K562 (cell line): ENCODE measurements at places on chromosomes 3 and 15.

GRCh38 chr3:127177226-127177625, 15.7 kb upstream of the PRR23E start:
- peak; percentile 3 for DNase-seq

- DNase-seq: no peak
Observed at GRCh38 chr3:114218006-114218405, 19.4 kb downstream of the ZNF80 start.

DNA sequence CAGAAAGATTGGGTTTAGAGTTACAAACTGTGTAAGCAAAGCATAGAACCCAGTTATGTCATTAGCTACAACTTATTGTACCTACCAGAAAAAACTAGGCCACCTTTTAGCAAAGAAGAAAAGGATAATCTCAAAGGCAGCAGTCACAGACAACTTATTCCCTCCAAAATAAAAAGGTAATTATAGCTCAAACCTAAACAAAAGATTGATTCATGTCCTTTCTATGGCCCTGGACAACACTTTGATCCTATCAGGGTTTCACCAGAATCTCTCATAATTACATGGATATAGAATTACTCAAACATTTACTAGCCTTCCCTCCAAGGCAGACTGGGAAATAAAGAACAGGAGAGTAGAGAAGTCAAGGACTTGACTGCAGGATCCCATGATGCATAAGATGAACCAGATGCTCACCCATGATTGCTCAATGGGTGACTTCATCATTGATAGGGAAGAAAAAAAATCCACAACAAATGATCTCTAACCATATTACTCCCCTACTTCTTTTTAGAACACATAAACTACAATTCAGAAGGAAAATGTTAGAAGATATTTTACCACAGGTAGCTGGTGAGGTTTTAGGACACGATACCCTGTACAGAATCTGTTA, 17.4 kb downstream of the DET1 start:
- no peak for DNase-seq

DNA sequence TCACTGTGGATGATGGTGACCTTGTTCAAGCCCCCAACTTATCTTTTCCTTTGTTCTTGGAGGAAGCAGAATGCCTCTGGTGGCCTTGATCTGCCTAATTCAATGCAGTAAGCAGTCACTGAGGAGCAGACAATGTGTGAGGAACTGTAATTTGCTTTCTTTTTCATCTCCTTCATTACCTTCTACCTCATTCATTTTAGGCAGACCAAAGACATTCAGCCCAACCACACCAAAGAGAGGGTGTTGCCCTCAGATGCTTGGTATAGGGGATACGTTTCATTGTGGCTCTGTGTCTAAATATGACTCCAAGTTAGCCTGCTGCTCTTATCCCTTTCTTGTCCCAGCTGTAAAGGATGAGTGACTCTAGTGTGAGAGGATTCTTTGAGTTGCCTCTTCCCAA, 15.3 kb downstream of the EXOSC7 start:
- DNase-seq: no peak

GRCh38 chr15:89358755-89359439, 24.3 kb upstream of the POLG start:
- peak; percentile 90 for DNase-seq

DNA sequence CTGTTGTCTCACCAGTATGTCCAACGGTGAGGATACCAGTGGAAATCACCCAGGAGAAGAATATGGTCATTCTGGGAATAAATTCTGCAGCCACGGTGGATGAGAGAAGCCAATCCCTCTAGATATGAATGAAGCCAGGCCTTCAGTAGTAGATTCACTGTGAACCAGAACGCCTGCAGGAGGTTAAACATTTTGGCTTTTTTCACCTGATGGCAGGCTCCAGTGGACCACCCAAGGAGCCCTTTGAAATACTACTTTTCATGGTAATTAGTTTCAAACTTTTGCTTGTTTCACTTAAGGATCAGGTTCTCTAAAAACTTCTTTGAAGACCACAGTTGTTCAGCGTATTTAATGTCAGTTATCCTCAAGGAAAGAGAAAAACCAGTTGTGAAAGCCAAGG, 353.4 kb downstream of the RORA start:
- no peak for DNase-seq

- no peak for DNase-seq
Observed at GRCh38 chr3:110069761-110070160, 732.4 kb upstream of the DPPA4 start.

- DNase-seq: no peak
Observed at GRCh38 chr3:102400142-102400541, 34.7 kb upstream of the ZPLD1 start.

DNA sequence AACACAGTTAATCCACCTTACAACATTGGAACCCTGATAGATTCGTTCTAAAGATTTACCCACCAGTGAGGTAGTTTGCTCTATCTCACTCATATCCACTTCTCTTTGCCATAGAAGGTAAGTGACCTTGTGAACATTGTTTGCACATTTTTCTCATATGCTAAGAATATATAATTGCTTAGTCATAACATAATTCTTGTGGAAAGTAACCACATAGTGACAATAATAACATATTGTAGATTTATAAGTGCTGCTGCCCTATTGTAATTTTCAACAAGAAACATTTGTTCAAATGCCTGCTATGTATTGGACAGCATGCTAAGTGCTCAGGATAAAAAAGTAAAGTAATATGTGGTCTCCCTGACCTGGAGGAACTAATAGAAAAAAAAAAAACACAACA, 554.2 kb upstream of the KCNMB2 start:
- no peak for DNase-seq

DNA sequence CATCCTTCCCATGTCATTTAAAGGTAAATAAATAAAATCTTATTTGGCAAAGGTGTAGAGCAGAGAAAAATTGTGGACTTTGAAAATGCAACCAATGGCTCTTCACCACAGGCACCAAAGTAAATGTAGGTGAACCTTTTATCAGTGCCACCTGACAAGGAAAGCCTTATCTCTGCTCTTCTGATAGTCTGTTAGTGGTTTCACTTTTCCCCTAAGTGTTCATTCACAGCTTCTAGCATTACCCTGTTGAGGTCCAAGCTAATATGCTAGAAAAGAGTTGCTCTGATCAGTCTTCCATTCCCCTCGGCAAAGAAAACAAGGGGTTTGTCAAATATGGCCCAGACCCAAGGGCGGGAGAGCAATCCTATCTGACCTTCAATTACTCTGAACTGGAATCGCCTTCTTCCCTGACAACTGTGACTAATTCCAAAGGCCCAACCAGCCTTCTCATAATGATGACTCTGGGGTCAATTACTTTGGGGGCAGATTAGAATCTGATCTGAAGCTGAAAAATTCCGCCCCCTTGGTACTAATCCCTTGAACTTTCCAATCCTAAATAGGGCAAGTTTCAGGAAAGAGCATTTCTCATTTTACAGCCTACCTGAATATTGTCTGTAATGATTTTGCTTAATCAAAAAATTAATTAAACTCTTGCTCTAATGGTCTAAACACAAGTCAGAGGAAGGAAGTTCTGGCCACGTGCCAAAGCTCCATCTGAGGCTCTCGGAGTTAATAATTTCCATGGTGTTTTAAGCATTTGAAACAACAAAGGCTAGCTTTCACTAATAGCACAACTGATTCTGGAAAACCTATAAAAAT, 52.4 kb downstream of the SETMAR start:
- no peak for DNase-seq

GRCh38 chr15:91445695-91446228, 345.7 kb downstream of the SV2B start:
- no peak for DNase-seq

GRCh38 chr3:284322-284721, 87.8 kb downstream of the CHL1 start:
- no peak for DNase-seq

GRCh38 chr15:38154837-38155236, 97.8 kb upstream of the SPRED1 start:
- no peak for DNase-seq

DNA sequence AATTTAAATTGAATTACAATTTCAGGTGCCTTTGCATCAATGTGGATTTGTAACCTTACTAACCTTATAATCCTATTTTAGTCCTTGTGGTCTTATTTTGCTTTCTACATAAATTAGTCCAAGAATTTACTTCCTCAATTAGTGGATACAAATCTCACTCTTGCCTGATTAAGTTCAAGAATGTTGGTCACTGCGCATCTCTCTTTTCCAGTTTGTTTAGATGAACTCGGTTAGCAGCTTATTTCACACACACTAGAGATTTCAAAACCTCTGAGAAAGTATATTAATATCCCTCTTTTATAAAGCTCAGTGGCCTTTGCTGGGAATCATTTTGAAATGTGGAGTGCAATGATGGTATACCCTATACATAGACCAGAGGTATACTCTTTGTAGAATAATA, 243.4 kb downstream of the DTWD1 start:
- no peak for DNase-seq

GRCh38 chr15:89494941-89495637, 1.3 kb downstream of the RHCG start:
- peak; percentile 63 for DNase-seq

- DNase-seq: no peak
Observed at GRCh38 chr15:56984681-56985481, 66.4 kb downstream of the TCF12 start.

DNA sequence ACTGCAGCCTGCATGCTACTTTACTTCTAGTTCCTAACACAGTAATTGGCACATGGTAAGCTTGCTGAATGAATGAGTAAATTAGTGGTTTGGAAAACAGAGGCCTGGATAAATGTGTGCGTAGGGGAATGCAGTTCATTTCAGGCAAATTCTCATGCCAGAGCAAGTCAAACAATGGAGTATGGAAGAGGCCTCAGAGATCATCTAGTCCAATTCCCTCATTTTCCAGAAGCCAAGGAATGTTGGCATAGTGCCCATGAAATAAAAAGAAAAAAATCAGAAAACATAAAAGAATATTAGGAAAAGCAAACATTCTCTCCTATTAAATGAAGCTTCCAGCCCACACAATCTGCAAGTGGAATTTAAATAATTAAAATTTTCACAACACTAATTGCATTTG, 92.4 kb downstream of the MB21D2 start:
- DNase-seq: no peak

GRCh38 chr3:62493109-62493801, 119.9 kb upstream of the FEZF2 start:
- DNase-seq: no peak

GRCh38 chr3:175432376-175433025, 573.4 kb downstream of the NAALADL2 start:
- no peak for DNase-seq

DNA sequence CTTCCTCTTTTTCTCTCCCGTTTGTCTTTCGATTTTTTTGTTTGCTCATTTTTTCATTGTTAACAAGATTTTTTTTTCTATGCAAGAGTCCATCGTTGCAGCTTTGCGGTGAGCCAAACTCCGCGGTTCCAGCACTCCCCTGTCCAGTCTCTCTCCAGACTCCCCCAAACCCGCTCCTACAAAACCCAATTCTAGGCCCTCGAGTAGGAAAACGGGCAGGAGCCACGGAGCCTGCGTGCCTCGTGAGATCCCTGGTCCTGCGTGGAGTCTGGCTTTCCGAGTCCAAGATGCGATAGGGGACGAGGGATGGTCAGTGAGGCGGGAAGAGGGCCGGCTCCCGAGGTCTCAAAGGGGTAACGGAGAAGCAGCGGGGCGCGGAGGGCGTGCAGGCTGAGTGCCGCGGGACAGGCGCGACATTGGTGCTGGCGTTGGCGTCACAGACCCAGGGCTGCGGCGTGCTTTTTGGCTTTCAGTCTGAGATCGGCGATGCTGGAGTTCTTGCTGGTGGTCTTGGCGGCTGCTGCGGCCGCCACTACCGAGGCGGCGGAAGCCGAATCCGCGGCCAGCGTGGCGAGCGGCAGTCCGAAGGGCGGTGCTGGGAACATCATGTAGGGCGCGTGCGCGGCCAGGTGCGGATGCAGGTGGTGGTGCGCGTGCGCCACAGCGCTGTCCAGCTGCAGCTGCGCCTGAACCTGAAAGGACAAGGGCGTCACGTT, 8.5 kb downstream of the SHOX2 start:
- DNase-seq: no peak

DNA sequence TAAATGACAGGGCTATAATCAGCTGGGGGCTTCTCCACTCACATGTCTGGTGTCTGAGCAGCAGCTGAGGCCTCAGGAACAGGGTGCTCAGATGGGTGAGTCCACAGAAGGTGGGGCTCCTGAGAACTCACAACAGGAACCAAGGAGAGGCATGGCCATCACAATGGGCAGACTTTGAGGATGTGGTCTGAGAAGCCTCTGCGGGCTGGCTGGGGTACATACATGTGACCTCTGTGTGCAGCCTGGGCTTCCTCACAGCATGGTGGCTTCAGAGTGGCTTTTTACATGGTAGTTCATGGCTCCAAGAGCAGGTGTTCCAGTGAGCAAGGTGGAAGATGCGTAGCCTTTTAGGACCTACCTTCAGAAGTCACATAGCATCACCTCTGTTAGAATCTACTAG, 58.8 kb downstream of the TRPC1 start:
- no peak for DNase-seq

DNA sequence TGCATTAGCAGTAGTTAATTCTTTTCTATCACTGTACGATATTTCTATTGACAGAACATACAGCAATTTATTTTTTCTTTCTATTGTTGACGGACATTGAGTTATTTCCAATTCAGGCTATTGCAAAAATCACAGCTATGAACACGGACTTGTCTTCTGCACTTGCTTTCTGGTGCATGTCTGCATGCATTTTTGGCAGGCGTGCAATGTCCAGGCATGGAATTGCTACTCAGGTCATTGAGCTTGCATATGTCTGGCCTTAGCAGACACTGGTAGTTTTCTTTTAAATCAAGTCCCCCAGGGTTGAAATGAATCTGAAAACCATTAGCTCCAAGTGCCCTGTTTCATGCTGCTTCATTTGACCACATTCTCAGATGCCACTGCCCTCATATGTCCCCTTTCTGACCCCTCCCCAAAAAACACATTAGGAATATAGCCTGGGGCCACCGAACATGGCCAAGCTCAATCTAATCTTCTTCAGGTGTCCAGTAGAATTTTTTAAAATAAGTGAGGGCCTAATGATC, 72.8 kb downstream of the LRIG1 start:
- no peak for DNase-seq

DNA sequence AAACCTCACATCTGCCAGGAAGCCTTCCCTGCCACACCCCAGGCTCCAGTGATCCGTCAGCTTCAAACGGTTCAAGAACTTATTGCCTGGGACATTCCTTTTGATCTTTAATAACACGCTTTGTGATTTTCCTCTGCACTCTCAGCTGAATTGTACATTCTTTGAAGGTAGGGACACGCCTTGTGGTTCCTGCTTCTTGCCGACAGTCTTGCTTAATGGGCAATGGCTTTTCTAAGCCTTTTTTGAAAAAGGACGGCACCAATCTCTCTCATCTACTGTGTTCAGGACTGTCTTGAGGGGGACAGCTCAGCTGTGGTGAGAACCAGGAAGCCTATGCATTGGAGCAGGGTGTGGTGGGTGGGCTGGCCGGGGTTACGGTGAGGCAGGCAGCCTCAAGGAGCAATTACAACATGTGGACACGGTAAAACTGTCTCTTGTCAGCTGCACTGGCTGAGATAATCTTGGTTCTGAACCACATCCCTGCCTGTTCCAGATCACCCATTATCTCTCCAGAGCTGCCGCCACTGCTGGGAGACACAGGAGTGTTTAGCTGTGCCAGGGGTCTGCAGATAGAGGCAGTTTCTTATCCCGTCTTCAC, 46.0 kb upstream of the GLCE start:
- DNase-seq: peak; percentile 68
